ENCODE measurements at places on chromosomes 3 and 15.

GRCh38 chr3:159775372-159775961, 213.2 kb upstream of the IL12A start:
- no peak for DNase-seq

DNA sequence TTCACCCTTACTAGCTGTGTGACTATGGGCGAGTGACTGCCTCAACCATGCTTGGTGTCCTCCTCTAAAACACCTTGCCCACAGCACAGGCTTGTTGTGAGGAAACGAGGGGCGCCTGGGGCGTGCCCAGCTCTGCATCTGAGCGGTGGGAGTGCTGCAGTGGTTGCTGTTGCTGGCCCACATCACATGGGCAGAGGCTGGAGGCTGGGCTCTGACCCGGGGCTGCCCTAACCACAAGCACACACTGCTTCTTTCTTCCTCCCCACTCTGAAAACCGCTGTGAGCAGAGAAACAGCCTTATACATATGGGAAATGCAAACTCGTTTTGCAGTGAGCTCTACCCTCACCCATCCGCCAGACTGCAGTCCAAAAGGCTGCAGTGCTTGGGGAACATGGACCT, 74.8 kb upstream of the RPL32 start:
- peak; percentile 24 for DNase-seq

DNA sequence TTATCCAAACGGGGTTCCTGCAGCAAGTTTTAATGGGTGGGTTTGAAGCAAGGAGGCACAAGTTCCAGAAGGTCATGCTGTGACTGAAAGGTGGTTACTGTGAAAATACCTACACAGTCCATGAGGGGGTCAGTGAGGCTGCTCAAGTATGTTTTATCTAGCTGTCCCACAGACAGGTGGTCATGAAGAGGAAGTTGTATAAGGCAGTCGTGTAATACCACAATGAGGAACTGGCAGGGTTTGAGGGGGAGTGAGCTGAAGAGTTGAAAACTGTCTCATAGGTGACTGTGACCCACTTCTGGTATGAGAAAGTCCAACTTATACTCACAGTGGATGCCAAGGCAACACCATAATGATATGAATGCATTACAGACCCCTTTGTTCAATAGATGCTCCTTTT, 856.8 kb downstream of the OTOL1 start:
- no peak for DNase-seq

- no peak for DNase-seq
Measured at GRCh38 chr3:126678693-126679317, 23.9 kb upstream of the TXNRD3 start.

DNA sequence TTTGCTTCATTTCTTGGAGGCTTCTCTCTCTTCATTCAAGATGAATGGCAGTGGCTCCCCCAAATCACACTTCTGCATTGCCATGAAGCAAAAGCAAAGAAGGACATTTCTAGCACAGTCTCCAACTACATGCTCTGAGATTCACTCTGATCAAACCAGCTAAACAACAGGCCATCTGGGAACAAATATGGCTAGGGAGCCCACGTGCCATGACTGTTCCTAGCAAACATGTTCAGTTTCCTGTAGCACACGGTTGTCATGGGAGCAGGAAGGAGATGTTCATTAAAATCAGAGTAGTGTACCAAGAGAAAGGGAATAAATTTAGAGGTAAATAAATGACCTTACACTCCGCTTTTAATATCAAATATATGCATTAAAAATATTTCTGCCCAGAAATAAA, 327.3 kb downstream of the GBE1 start:
- DNase-seq: no peak

DNA sequence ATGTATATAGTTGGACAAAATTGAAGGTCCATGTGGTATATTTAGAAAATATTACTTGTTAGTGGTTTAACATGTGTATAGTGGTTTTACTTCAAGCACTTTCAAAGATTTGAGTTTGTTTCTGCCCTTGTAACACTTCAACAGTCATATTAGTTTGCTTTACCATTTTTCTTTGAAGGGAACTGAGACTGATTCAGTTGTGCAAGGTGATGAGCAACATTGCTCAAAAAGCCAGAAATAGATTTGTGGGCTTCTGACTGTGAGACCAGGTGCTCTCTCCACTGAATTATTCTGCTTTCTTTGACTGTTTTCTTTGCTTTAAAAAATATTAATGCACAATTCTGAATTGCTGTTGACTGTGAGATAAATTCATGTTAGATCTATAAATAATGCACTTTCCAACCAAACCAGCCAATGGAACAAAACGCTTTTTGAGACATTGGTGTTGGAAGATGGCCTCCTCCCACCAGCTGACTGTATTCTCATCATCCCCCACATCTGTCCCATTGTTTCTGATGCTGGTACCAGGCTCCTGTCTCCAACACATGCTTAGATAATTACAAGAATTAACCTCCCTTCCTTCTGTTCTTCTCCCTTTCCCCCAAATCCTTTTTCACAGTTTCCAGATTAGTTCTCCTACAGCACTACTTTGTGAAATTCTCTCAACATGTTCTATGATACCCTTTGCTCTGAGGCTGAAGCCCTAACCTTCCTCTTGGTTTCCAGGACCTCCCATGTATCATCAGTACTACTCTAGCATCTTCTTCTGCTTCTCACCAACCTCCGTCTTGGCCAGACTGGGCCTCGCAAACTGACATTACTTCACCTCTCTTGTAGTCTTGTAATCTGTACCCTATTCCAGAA, 27.9 kb downstream of the PLCL2 start:
- no peak for DNase-seq

DNA sequence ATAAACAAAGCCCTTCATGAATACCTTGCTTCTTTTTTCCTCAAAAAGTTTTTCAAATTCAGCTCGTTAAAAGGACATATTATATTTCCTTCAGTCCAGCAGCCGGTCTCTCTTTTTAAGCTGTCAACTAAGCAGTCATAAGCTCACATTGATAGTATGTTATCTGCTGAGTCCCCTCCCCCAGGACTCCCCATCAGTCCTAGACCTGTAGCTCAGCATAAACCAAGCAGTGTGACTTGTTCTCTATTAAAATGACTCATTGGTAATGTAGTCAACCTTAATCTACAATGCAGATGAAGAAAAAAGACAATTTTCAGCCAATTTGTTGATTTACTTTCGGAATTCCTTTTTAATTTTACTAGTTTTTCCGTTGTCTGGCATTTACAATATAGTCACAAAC, 483.8 kb downstream of the MECOM start:
- DNase-seq: no peak
